ENCODE measurements at places on chromosomes 7 and 10.

DNA sequence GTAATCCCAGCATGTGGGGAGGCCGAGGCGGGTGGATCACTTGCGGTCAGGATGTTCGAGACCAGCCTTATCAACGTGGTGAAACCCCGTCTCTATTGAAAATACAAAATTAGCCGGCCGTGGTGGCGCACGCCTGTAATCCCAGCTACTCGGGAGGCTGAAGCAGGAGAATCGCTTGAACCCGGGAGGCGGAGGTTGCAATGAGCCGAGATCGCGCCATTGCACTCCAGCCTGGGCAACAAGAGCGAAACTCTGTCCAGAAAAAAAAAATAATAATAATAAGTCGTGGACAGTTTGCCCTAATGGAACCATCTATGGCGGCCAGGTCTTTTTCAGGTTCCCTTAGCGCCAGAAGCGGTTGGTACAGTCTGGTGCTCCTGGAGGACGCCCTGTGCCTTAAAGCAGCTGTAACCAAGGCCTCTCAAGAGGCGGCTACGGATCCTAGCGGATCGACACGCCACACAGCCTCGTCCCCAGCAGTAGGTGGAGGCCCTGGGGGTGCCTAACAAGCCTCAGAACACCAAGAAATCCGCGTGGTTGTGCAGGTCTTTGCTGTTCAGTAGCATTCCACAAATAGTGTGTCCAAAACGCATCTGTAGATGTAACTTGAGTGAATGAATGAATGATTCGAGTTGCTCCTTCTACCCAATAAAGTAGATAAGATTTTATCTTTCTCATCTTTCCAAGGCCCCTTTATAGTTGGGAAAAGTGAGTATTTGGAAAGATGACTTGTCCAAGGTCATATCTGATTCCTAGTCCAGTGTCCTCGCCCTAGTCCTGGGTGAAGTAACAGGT is 982 bp downstream of the PGAM1 start:
- H3K36me3 ChIP-seq, result peaks cover 26% of the 10 kb centered on the region
- peaks cover 40% of the 10 kb centered on the region for H3K4me1 ChIP-seq
- H3K27ac ChIP-seq, result peak overlapping the region; percentile 95
- peak overlapping the region; percentile 89 for H3K4me3 ChIP-seq
- no peak for DNase-seq

- no peaks in the 10 kb centered on the region for H3K36me3 ChIP-seq
- H3K4me3 ChIP-seq, result no peak overlapping the region
- no peak overlapping the region for H3K27ac ChIP-seq
- no peaks in the 10 kb centered on the region for H3K27me3 ChIP-seq
- H3K4me1 ChIP-seq, result no peaks in the 10 kb centered on the region
Measured at GRCh38 chr7:41599760-41600159, 103.1 kb downstream of the INHBA start.

DNA sequence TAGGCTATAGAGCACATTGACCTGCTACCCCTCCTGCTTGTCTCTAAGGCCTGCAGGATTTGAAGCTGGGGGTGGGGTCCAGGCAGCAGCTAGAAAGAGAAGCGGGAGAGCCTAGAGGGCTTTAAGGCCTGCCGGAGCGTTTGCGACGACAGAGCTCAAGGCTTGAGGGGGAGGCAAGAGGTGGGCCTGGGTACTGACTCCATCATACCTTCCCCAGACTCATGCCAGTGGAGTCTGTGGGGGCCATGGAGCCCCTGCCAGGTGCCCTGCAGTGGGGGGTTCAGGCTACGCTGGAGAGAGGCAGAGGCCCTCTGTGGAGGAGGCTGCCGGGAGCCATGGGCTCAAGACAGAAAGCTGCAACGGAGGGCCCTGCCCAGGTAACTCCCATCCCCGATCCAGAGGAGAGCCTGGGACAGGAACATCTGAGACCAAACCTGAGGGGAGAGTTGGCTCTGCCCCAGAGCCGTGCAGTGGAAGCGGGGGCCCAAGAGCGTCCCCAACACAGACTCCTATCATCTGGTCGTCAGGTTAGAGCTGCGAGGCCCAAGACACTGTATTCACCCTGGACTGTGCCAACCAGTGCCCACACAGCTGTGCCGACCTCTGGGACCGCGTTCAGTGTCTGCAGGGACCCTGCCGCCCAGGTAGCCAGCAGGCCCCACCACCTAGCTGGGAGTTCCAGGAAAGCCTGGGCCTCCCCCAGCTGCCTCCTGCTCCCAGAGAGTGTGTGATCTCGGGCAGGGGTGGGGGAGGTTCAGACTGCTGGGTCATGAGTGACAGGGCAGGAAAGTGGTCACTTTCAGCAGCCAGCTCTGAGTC is 13.2 kb upstream of the ZNF862 start:
- no peaks in the 10 kb centered on the region for H3K4me1 ChIP-seq
- H3K4me3 ChIP-seq, result no peak overlapping the region
- peaks cover 12% of the 10 kb centered on the region for H3K27me3 ChIP-seq
- no peak overlapping the region for H3K27ac ChIP-seq
- no peaks in the 10 kb centered on the region for H3K36me3 ChIP-seq
- no peak for DNase-seq

DNA sequence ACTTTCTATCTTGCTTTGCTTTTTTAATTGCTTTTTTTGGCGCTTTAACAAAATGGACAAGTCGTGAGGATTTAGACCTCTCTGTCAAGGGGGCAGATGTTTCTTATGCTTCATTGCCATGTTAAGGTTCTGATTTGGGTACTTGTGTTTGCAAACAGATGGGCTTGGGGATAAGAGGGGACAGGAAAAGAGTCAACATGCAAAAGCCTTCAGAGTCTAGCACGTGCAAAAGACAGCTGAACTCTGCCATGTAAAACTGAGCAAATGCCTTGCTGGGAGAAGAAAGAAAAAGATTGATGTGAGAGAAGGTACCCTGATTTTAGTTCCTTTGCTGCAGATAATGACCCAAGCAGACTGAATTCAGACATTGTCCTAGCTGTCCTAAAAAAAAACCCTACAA is 173.1 kb downstream of the KIAA1217 start:
- no peaks in the 10 kb centered on the region for H3K36me3 ChIP-seq
- H3K27ac ChIP-seq, result no peak overlapping the region
- peaks cover 11% of the 10 kb centered on the region for H3K27me3 ChIP-seq
- H3K4me3 ChIP-seq, result no peak overlapping the region
- DNase-seq, result no peak

DNA sequence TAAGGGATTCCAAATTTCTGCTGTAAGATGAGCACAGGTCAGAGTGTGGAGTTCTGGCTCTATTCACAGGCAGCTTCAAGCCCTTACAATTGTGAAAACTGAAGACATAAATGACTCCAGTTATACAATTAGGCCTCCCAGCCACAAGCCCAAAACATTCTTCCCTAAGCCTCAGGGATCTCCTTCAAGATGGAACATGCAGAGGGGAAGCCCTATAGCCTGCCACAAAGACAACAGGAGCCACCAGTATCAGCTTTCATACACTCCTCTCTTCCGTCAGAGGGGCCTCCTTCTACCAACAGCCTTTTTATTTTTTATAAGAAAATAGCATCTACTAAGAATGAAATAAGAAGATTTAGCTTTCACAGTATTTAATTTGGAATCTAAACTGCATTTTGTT is 46.5 kb downstream of the DLD start:
- no peak overlapping the region for H3K4me3 ChIP-seq
- no peaks in the 10 kb centered on the region for H3K27me3 ChIP-seq
- DNase-seq, result no peak
- H3K4me1 ChIP-seq, result no peaks in the 10 kb centered on the region

- no peaks in the 10 kb centered on the region for H3K4me1 ChIP-seq
- DNase-seq, result no peak
- no peak overlapping the region for H3K27ac ChIP-seq
- H3K36me3 ChIP-seq, result no peaks in the 10 kb centered on the region
Measured at GRCh38 chr10:25758511-25758910, 175.5 kb upstream of the MYO3A start.

DNA sequence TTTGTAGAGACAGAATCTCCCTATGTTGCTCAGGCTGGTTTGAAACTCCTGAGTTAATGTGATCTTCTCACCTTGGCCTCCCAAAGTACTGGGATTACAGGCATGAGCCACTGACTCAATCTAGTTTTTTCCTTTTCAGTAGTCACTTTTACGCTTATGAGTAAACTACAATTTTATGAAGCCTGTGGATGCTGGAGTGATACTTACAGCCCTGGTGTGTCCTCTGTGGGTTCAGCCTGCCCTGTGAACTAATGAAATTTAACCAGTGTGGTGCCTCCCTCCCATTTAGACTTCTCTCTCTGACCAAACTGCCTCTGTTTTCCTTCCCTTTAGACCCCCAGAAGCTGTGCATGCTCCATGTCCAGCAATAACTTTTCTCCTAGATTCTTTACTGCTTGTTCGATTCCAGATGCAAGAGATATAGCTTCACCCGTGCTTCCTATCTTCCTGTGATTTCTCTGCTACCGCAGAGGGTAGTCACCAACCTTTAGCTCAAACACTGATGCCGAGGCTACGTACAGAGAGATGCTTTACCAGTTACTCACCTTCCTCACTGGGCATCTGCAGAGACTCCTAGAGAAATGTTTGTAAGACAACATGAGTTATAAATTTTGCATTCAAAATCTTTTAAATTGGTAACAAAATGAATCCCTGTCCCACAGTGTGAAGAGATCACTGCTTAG is 90.8 kb downstream of the KIAA1217 start:
- no peak for DNase-seq
- H3K27me3 ChIP-seq, result no peaks in the 10 kb centered on the region
- no peaks in the 10 kb centered on the region for H3K4me1 ChIP-seq
- H3K4me3 ChIP-seq, result no peak overlapping the region

DNA sequence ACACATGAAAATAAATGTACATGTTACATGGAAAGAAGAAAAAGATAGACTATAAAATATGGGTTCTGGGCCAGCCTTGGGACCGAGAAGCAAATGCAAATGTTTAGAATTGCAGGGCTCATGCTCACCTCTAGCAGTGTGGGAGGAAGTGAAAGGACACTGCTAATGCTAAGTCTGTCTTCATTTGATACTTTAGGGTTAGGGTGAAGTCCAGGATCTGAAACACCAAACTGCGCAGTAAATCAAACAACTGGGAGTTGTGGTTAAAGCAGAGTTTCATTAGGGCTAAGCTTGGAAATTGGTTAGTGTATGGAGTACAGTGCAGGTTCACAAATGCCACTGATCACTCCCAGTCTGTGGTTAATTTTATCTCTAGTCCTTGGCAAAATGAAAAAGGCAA is 73.2 kb upstream of the PDK4 start:
- no peaks in the 10 kb centered on the region for H3K36me3 ChIP-seq
- H3K27me3 ChIP-seq, result no peaks in the 10 kb centered on the region
- H3K4me3 ChIP-seq, result no peak overlapping the region
- no peaks in the 10 kb centered on the region for H3K4me1 ChIP-seq
- no peak overlapping the region for H3K27ac ChIP-seq
- no peak for DNase-seq

GRCh38 chr7:85167636-85168035 is 19.2 kb downstream of the SEMA3D start:
- no peaks in the 10 kb centered on the region for H3K4me1 ChIP-seq
- DNase-seq, result no peak
- H3K27me3 ChIP-seq, result peaks cover 2% of the 10 kb centered on the region
- no peak overlapping the region for H3K4me3 ChIP-seq

- peaks cover 8% of the 10 kb centered on the region for H3K36me3 ChIP-seq
- no peak overlapping the region for H3K27ac ChIP-seq
- H3K27me3 ChIP-seq, result no peaks in the 10 kb centered on the region
- peaks cover 3% of the 10 kb centered on the region for H3K4me1 ChIP-seq
Measured at GRCh38 chr7:140326116-140326928, 72.0 kb downstream of the SLC37A3 start.

DNA sequence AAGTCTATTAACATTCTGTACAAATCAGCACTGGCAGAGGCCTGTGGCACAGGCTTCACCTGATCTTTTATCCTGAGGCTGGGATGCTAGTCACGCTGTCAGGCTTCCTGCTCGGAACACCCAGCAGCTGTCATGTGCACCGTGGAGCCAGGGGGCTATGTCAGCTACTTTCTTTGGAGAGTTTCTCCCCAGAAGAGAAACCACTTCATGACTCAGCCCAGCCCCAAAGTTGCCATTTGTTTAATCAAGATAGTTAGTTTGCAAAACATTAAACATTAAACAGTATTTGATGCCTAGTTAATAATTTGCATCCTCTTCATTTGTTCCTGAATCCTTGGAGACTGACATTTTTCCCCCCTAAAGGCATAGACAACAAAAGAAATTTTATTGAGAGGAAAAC is at the start of gene HABP2:
TSS of gene HABP2 (plus strand) at position 353 of the 400 bp plus-strand sequence. CDS start 69 bp downstream, outside the sequence.
- no peak for DNase-seq
- no peaks in the 10 kb centered on the region for H3K4me1 ChIP-seq
- H3K27me3 ChIP-seq, result peaks cover 19% of the 10 kb centered on the region

DNA sequence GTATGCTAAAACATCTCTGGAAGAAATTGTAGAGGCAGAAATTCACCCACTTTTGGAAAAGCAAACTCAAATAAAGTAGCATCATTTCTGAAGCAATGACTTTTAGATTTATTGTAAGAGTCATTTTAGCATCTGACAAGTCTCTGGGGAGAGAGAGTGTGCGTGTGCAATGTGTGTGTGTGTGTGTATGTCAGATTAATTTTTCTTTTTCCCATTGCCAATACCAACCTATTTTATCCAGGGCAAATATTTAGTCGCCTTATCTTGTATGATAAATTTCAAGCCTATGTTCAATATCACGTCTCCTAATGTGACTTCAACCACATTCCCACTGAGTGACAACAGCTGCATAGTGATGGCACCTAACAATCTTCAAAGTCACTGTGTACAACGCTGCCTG is 101.7 kb downstream of the NEBL start:
- H3K27ac ChIP-seq, result no peak overlapping the region
- no peak overlapping the region for H3K4me3 ChIP-seq
- no peaks in the 10 kb centered on the region for H3K36me3 ChIP-seq
- no peaks in the 10 kb centered on the region for H3K4me1 ChIP-seq
- H3K27me3 ChIP-seq, result no peaks in the 10 kb centered on the region

DNA sequence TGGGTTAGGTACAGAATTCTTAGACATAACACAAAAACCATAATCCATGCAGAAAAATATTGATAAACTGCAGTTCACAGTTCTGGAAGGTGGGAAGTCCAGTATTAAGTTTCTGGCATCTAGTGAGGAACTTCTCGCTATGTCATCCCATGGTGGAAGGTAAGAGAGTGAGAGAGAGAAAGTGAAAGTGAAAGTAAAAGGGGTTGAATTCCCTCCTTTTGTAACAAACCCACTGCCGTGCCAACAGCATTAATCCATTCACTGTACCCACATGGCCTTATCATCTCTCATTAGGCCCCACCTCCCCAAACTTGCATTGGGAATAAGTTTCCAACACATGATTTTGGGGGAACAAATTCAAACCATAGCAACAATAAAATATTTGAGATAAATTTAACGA is 17.1 kb downstream of the ZNF485 start:
- no peak overlapping the region for H3K4me3 ChIP-seq
- peaks cover under 1% of the 10 kb centered on the region for H3K27me3 ChIP-seq
- no peak overlapping the region for H3K27ac ChIP-seq
- H3K36me3 ChIP-seq, result peaks cover 12% of the 10 kb centered on the region

GRCh38 chr10:106278383-106278782 is 886.1 kb downstream of the SORCS1 start:
- no peak for DNase-seq
- no peaks in the 10 kb centered on the region for H3K36me3 ChIP-seq
- no peak overlapping the region for H3K27ac ChIP-seq
- H3K4me3 ChIP-seq, result no peak overlapping the region

- no peak for DNase-seq
- H3K27ac ChIP-seq, result no peak overlapping the region
- no peaks in the 10 kb centered on the region for H3K4me1 ChIP-seq
- H3K27me3 ChIP-seq, result peaks cover 48% of the 10 kb centered on the region
- no peak overlapping the region for H3K4me3 ChIP-seq
- peaks cover 2% of the 10 kb centered on the region for H3K36me3 ChIP-seq
Measured at GRCh38 chr10:1698185-1698584, 39.1 kb downstream of the ADARB2 start.

GRCh38 chr7:47968847-47969774 is 10.3 kb downstream of the HUS1 start:
- peaks cover 76% of the 10 kb centered on the region for H3K36me3 ChIP-seq
- peak overlapping the region; percentile 12 for H3K4me3 ChIP-seq
- H3K27ac ChIP-seq, result peak overlapping the region; percentile 31
- DNase-seq, result peak; percentile 31
- peaks cover 42% of the 10 kb centered on the region for H3K4me1 ChIP-seq
